Stromal cell of bone marrow (primary cell): ENCODE measurements at places on chromosomes 4 and X.

DNA sequence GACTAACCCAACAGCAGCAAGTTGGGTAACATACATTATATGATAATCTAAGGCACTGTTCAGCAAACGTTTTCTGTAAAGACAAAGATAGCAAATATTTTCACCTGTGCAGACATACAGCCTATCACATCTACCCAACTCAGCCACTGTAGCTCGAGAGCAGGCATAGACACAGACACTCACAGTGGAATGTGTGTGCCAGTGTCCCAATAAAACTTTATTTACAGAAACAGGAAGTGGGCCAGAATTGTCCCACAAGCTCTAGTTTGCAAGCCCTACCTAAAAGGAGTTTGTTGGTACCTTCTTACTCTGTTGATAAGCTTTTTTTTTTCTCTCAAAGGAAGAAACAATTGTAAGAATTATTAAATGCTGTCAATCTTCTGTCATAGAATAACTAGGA is 11.9 kb upstream of the FAM9A start:
- DNase-seq: no peak

- DNase-seq: no peak
Observed at GRCh38 chr4:156251373-156252065, 297.9 kb upstream of the CTSO start.

- DNase-seq: no peak
Observed at GRCh38 chrX:115093191-115093590, 75.8 kb upstream of the IL13RA2 start.

GRCh38 chr4:78299565-78299972 is 242.4 kb downstream of the FRAS1 start:
- DNase-seq: no peak

GRCh38 chr4:112526061-112526460 is 10.1 kb upstream of the NEUROG2 start:
- DNase-seq: peak; percentile 26

DNA sequence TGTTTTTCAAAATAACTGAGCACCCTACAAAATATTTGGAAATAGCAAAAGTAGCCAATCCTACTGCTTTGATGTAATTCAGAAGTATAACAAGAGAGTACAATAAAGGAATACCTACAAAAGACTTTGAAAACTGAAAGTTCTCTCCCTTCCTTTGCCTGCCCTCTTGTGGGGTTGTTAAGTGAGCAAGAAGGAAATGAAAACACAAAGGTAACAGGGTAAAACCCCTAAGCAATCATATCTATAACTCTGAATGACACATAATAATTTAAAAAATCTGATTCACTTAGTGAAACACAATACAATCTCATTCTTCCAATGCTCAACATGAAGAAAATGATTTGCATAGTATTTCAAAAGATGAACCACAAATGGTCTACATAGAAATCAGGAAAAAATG is 98.2 kb downstream of the FRYL start:
- DNase-seq: peak; percentile 21
